ENCODE measurements at places on chromosomes 7 and 10. TPM values are rescaled to one million over a fixed set of nuclear protein-coding genes. Genes with fewer than 3 reads are reported as not detected.

CHRM2 gene
- not detected for total RNA-seq

IL2RA gene
- not detected for total RNA-seq

IGFBP1 gene
- 0.31 TPM for total RNA-seq

HOXA3 gene
- 27.8 TPM for total RNA-seq
